ENCODE measurements at places on chromosomes 2 and 18. TPM values are rescaled to one million over a fixed set of nuclear protein-coding genes. Genes with fewer than 3 reads are reported as not detected.

KCNK3 gene
- 27.5 TPM for total RNA-seq

GTF2A1L gene
- total RNA-seq, result 0.79 TPM

DNA sequence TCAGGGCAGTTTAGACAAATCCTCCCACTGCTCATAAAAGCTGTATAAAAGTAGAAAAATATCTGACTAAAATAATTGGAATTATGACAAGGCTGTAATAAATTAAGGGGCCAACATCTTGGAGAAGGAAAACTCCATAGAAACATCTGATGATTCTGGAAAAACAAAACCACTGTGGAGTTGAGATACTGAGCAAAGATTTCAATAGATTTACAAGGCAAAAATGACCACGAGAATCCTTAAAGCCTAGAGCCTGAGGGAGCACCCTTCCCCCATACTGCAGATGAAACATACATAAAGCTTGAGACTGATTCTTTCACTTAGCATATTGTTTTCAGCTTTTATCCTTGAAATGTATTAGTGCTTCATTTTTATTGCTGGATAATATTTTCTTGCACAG lies 286.4 kb upstream of the MMADHC start:
- DNase-seq, result no peak

GRCh38 chr2:54755641-54756326 lies 32.3 kb downstream of the EML6 start:
- no peak for DNase-seq

RGPD3 gene
- total RNA-seq, result not detected

GCA gene
- total RNA-seq, result 13.4 TPM

DNA sequence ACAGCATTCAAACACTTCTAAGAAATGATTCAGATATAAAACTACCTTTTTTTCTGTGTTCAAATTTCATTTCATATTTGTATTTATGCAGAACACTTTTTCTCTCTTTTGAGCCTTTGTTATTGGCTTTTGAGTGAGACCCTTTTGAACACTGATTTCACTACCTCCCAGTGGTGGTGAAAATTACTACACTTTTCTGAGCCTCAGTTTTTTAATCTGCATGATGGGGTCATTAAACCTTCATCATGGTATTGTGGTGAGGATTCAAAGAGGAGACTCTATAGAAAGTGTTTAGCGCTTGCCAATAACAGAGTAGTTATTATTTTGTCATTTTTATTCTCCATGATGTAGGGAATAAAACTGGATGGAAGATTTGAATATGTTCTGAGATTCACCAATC lies 169.8 kb downstream of the THSD7B start:
- no peak for DNase-seq

DNA sequence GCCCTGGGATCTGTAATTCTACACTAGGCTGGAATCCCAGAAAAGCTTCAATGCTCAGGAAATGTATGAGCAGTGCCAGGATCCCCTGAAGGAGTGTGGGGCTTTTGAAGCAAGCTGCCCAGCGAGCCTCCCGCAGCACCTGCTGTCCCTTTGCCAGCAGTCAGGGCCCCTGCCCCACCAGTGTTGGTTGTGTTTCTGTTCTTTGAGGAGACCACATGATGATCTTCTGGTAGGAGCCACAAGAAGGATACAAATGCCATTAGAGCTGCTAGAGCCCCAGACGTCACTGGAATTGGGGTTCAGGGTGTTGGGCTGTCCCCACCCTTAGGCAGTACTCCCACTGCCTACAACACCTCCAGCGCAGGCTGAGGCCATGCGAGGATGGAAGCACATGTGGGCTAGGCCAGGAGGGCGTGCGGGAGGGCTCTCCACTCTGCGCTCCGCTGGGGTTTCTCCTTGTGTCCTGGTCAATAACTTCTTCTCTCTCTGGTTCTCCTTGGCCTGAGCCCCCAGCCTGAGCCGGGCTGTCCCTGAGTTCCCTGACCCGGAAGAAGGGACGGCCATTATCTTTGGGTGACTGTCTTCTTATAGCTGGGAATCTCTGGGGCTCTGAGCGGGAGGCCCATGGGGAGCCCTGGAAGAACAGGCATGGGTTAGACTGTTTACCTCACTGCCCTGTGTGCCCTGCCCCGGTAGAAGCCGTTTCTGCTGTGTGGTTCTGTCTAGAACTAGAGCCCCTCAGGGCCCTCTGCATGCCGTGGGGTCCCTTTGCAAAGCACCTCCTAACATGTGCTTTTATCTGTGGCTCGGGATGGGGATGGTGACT lies 73.9 kb downstream of the LRRFIP1 start:
- no peak for DNase-seq

C2orf66 gene
- total RNA-seq, result not detected

SRD5A2 gene
- total RNA-seq, result not detected

Data from right cardiac atrium (tissue), 5 donors.